DMS53 (cell line): ENCODE measurements at places on chromosomes 7 and 10.

GRCh38 chr10:27620430-27621397, 116.6 kb downstream of the RAB18 start:
- DNase-seq: no peak

GRCh38 chr10:131779661-131780394, 121.0 kb upstream of the PPP2R2D start:
- DNase-seq: no peak

- no peak for DNase-seq
These were observed 159.4 kb downstream of the ADARB2 start for GRCh38 chr10:1577945-1578344.

- DNase-seq: peak; percentile 77
These were observed 148.8 kb upstream of the ZMIZ1 start for GRCh38 chr10:78920011-78920410.

DNA sequence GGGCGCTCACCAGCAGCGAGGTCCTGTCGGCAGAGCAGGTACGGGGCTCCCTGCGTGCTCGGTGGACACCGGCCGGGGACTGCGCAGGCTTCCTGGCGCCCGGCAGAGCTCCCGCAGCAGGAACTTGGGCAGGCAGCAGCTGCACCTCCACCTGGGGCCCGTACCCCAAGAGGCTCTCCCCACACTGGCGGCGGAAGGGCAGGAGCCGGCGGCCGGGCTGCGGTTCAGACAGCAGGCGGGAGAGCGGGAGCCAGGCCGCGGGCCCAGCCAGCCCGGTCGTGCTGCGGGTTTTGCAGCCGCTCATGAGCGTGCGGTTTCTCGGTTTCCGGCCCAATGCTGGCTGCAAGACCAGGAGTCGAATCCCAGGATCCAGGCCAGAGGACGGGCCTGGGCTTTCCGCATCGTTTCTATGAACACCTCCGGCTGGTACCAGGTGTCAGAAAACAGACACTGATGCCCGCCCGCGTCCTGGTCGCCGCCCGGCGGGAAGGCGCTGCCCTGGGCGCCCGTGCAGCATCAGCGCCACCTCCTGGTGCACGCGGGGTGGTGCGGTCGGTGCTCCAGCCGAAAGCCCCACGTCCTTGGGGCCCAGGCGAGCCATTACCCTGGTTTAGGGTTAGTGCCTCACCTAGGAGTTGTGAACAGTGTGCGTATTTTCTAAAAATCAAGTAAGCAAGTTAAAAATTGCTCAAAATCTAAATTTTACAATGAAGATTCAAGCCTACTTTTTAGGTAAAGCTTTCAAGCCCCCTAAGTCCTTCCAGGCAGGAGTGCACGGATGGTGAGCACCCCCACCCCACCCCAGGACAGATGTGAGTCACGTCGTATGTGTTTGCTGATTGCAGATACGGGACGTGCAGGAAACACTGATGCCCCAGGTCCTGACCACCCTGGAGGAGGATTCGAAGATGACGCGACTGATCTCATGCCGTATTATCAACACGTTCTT, 47.4 kb upstream of the PRKAR1B start:
- DNase-seq: peak; percentile 69

- DNase-seq: no peak
These were observed 84.4 kb downstream of the DNAJC1 start for GRCh38 chr10:21919117-21919516.

GRCh38 chr7:148382596-148382995, 208.0 kb upstream of the C7orf33 start:
- DNase-seq: no peak

- DNase-seq: no peak
These were observed 2.4 kb downstream of the MEPCE start for GRCh38 chr7:100432053-100432452.

- DNase-seq: peak; percentile 69
These were observed 945 bp downstream of the ADO start for GRCh38 chr10:62805231-62806099.
